ENCODE measurements at places on chromosomes 2 and 18. TPM values are rescaled to one million over a fixed set of nuclear protein-coding genes. Genes with fewer than 3 reads are reported as not detected.

FAHD2A gene
- 34.2 TPM for total RNA-seq

- H3K27ac ChIP-seq: no peak overlapping the region
- DNase-seq: no peak
- H3K36me3 ChIP-seq: no peaks in the 10 kb centered on the region
Measured at GRCh38 chr2:85847051-85847588, 41.7 kb downstream of the ST3GAL5 start.

SULT1C4 gene
- total RNA-seq: 14.1 TPM

DNA sequence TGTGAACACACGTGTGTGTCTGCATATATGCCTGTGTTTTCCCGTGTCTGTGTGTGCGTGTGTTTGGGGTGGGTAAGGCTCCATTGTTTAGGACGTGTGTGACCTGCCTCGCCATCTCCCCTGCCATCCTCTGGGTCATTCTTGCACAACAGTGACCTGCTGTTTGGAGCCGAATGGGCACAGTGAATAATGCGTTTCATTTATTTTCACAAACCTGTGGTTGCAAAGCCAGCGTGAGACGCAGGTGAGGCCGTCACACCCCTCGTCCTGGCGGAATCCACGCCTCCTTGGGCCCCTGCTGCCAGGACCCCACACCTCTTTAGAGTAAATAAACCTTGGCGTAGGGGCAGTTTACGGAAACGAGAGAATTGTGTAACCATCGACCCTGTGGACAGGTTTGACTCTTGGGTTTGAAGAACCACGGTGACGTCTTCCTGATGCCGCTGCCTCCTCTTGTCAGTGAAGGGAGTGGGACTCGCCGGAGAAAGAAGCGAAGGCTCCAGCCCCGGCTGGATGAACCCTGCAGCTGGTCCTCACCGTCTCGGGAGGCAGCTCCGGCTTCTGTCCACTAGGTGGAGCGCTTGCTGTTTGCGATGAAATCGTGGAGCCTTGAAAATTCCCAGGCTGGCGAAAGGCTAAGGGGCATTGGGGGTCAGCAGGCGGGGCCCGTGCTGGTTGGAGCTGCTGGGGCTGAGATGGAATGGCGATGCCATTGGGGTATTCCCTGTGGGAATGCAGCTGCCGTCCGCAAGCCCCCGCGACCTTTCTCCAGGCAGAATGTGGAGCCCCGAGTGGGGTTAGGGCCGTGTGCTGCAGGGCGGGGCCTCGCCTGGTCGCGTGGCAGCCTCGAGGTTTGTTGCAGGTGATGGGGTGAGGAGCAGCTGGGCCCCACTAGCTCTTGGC, 81.1 kb downstream of the RTP5 start:
- peak; percentile 78 for DNase-seq
- no peaks in the 10 kb centered on the region for H3K36me3 ChIP-seq

SERPINB11 gene
- not detected for total RNA-seq

DNA sequence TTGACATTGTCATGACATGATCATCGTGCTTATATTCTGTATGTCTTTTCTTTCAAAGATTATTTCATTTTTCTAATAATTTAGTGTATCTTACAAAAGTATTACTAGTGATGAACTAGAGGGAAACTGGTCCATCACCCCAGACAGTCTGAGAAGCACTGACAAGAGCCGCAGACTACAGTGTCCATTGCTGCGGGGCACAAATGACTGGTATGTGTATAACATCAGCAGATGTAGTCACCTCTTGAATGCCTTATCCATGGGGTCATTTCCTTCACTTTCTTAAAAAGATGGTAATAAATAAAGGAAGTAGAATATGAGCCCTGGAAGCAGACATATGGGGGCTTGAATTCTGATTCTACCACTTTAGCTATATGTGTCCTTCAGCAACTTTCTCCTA, 29.6 kb downstream of the NEMP2 start:
- H3K27me3 ChIP-seq: no peaks in the 10 kb centered on the region
- no peak overlapping the region for H3K4me3 ChIP-seq
- no peaks in the 10 kb centered on the region for H3K4me1 ChIP-seq
- no peaks in the 10 kb centered on the region for H3K36me3 ChIP-seq
- H3K27ac ChIP-seq: no peak overlapping the region

Measured in uterus (tissue), 4 donors.